ENCODE measurements at places on chromosomes 16 and 17. TPM values are rescaled to one million over a fixed set of nuclear protein-coding genes. Genes with fewer than 3 reads are reported as not detected.
A peak's percentile ranks its signal among the peaks of the same experiment; 100 is the strongest.

GRCh38 chr16:10622036-10622921 is 41.9 kb upstream of the EMP2 start:
- no peak overlapping the region for H3K4me3 ChIP-seq
- no peak overlapping the region for H3K27ac ChIP-seq
- no peaks in the 10 kb centered on the region for H3K36me3 ChIP-seq

- no peak overlapping the region for H3K27ac ChIP-seq
- no peak for DNase-seq
- H3K4me1 ChIP-seq: no peaks in the 10 kb centered on the region
- no peak overlapping the region for H3K4me3 ChIP-seq
- H3K36me3 ChIP-seq: no peaks in the 10 kb centered on the region
Observed at GRCh38 chr16:535446-536405, 8.2 kb downstream of the CAPN15 start.

DNA sequence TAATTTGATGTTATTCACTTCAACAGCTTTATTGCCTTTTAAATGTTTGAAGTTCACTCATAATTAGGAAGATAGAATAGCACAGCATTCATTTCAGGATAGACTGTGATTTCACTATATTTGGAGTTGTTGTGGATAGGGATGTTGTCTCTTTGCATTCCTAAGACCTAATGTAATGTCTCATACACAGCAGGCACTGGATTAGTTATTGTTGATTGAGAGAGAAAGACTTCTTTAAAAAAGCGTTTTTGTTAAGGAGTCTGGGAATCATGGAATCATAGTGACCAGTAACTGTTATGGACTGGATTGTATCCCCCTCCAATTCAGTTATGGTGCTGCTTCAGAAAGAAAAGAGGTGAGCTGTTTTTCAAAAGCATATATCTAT is 122.0 kb downstream of the USP22 start:
- H3K36me3 ChIP-seq: no peaks in the 10 kb centered on the region
- H3K27ac ChIP-seq: no peak overlapping the region
- no peaks in the 10 kb centered on the region for H3K27me3 ChIP-seq
- H3K4me1 ChIP-seq: no peaks in the 10 kb centered on the region
- no peak overlapping the region for H3K4me3 ChIP-seq

- DNase-seq: no peak
- H3K27me3 ChIP-seq: no peaks in the 10 kb centered on the region
- H3K27ac ChIP-seq: no peak overlapping the region
Observed at GRCh38 chr16:35795361-35796029, 2336.1 kb downstream of the TP53TG3F start.

DNA sequence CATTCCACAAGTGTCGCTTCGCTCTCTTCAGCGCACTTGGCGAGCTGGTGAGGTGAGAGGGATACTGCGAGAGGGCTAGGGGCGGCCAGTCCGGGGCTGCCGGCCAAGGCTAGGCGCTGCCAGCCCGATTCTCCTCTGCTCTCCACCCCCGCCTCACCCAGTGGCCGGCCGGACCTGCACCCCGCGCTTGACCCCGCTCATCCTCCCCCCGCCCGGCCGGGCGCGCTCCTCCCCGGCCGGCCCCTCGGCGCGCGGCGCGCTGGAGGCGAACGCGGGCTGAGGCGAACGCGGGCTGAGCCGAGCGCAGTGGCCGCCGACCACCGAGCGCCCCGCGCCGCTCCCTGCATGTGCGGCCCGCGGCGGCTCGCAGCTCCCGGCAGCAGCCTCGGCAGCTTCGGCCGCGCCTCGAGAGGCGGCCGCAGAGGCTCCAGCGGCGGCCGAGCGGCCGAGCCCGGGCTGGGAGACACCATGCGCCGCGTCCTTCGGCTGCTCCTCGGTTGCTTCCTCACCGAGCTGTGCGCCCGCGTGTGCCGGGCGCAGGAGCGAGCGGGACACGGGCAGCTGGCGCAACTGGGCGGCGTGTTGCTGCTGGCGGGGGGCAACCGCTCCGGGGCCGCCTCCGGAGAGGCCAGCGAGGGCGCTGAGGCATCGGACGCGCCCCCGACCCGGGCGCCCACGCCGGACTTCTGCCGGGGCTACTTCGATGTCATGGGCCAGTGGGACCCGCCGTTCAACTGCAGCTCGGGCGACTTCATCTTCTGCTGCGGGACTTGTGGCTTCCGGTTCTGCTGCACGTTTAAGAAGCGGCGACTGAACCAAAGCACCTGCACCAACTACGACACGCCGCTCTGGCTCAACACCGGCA is at the start of gene SHISA9:
Gene SHISA9 (plus strand): TSS at position 2 of the 865 bp plus-strand sequence.
- no peak within 1 kb of the TSS for H3K4me3 ChIP-seq
- H3K27me3 ChIP-seq: peaks cover 18% of the 10 kb centered on the region
- DNase-seq: peak; percentile 7

GRCh38 chr16:1768061-1768766 is 3.1 kb downstream of the NME3 start:
- no peak overlapping the region for H3K27ac ChIP-seq
- H3K4me1 ChIP-seq: peaks cover 11% of the 10 kb centered on the region
- no peak overlapping the region for H3K4me3 ChIP-seq
- H3K27me3 ChIP-seq: no peaks in the 10 kb centered on the region
- H3K36me3 ChIP-seq: peaks cover 36% of the 10 kb centered on the region

Gene ARL5C
- not detected for total RNA-seq

Gene TNFRSF17
- total RNA-seq: 0.67 TPM

Gene ABCC11
- 0.27 TPM for total RNA-seq

Gene PPP1R1B
- total RNA-seq: not detected

Measured in thyroid gland (tissue), 4 donors.